ENCODE measurements at places on chromosomes 3 and 15. TPM values are rescaled to one million over a fixed set of nuclear protein-coding genes. Genes with fewer than 3 reads are reported as not detected.

The XCR1 gene
- total RNA-seq = not detected

The VPS13C gene
- 9.6 TPM for total RNA-seq

The GOLGA6L7 gene
- not detected for total RNA-seq

The GABRB3 gene
- 73.4 TPM for total RNA-seq

The SPATA12 gene
- total RNA-seq = 0.47 TPM

The TLNRD1 gene
- 15.5 TPM for total RNA-seq

The TEX55 gene
- total RNA-seq = not detected

The GP9 gene
- total RNA-seq = not detected

All from A549 treated with CORT108297 at 1 μM for 4 hours (cell line).